Foreskin keratinocyte (primary cell): ENCODE measurements at places on chromosomes 6 and 20. TPM values are rescaled to one million over a fixed set of nuclear protein-coding genes. Genes with fewer than 3 reads are reported as not detected.

DNA sequence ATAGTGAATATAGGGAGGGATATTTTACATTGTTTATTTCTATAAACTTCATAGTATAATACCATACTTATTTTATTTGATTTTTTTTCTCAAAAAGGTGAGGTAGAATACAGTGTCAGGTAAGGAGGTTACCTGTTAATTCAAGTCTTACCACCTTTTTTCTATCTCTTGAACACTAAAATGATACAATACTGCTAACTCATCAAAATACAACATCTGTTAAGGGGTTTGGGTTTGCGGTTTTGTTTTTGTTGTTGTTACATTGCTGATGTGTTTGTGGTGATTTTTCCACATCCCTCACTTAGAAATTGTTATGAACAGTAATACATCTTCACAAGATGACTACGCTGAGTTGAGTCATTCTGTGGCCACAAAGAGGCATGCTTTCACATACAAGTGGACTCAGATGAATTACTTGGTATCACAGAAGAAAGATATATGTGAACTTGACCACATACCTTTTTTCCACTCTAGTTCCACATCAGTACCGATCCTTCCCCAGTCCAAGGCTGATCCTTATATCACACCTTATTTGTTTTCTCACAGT is 139.4 kb upstream of the ID4 start:
- peak; percentile 50 for DNase-seq

- DNase-seq: peak; percentile 72
These were observed 34.5 kb downstream of the TPBG start for GRCh38 chr6:82397962-82398692.

- no peak for DNase-seq
These were observed 46.0 kb downstream of the VSTM2L start for GRCh38 chr20:37948956-37949355.

CCN2 gene
- polyA plus RNA-seq: 46.4 and 53.1 TPM in 2 replicates

GRCh38 chr6:4909063-4909706 is 94.7 kb downstream of the RPP40 start:
- no peak for DNase-seq

GRCh38 chr20:63466250-63466825 is 6.1 kb downstream of the KCNQ2 start:
- DNase-seq: no peak

DNA sequence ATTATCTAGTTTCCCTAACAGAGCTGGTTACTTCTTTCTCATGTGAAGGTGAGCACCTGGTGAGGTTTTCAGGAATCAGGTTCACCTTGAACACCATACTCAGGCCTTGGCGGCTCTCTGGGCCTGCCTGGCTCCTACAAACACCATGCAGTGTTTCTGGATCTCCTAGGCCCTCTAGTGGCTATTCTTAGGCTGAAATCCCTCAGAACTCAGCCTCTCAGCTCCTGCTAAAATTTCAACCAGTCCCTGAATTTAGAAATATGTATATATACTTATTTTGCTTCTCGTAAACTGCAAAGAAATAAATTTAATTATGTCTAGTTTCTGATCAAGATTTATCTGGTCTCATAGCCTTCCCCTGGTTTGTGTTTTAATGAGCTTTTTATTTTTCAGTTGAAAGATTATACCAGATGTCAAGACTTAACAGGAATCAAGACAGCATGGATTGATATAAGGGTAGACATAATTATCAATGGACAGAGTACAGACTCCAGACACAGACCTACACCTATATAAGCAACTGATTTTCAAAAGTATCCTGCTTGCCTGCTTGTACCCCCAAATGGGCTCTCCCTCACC is 55.9 kb downstream of the ANKEF1 start:
- no peak for DNase-seq

- DNase-seq: no peak
These were observed 6.7 kb downstream of the C6orf132 start for GRCh38 chr6:42135722-42136121.

- DNase-seq: no peak
These were observed 5.5 kb downstream of the OGFRL1 start for GRCh38 chr6:71294121-71294523.

DNA sequence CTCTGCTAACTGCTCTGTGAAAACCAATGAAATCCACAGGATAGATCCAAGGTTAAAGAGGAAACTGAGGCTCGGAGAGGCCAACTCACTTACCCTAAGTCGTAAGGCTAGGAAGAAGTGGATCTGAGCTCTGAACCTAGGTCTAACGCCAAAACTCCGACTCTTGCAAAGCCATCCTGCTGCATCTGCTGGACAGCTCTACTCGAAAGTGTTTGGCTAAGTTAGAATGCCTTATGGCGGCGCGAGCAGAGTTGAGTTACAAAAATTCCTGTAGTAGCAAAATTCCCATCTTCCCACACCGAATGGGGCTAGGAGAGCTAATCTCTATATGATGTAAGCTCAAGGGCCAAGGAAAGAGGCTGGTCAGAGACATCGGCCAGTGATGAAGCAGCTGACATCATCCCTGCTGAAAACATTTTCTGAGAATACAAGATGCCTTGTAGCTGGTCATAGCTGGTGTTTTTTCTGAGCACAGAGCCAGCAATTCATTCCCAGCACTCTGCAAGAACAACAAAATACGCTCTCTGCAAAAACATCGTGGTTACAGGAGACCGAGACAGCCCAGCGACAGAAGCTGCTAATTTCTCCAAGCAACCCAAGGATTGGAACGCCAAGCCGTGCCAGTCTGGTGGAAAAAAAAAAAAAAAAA is 1.8 kb downstream of the SPATA2 start:
- DNase-seq: no peak

DNA sequence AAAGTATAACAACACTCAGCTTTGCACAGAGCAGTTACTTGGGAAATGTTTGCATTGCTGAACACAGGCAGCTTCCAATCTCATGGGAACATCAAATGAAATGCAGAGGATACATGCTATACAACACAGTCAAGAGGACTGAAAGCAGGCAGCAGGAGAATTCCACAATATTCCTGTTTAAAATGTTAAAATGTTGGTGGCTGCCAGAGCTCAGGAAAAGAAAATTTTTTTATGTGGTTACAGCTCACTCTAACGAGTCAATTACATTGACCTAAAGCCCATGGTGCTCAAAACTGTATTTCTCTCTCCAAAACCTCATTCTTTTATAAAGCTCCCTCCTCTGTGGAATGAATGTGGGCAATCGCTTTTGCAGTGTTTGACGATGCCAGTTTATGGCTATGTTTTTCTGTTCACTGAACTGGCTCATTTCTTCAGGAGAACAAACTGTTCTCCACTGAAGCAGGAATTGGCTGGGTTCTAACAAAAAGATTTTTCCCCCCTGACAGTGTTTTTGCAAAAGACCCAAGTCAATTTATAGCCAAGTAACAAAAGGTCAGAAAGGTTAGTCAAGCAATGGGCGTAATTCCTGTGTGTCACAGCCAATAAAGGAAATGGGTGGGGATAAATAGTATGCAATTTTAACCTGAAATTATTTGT is 69.0 kb downstream of the ZHX3 start:
- DNase-seq: no peak

FILIP1 gene
- not detected in 2 replicates for polyA plus RNA-seq

GRCh38 chr20:47576516-47577033 is 74.9 kb downstream of the NCOA3 start:
- peak; percentile 28 for DNase-seq

DNA sequence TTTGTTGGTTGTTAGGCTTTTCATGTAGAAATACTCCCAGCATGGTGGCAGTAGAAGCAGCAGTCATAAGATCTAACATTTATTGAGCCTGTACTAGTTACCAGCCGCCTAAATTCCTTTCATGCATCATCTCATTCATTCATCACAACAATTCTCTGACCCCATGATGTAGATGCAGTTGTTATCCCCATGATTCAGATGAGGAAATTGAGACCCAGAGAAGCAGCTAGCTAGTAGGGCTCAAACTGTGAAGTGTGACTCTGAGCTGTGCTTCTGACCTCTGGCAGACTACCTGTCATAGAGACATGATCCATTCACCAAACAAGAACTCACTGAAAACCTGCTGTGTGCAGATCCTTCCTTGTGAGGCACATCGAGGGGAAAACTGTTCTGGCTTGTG is 16.9 kb downstream of the RREB1 start:
- DNase-seq: no peak

DNA sequence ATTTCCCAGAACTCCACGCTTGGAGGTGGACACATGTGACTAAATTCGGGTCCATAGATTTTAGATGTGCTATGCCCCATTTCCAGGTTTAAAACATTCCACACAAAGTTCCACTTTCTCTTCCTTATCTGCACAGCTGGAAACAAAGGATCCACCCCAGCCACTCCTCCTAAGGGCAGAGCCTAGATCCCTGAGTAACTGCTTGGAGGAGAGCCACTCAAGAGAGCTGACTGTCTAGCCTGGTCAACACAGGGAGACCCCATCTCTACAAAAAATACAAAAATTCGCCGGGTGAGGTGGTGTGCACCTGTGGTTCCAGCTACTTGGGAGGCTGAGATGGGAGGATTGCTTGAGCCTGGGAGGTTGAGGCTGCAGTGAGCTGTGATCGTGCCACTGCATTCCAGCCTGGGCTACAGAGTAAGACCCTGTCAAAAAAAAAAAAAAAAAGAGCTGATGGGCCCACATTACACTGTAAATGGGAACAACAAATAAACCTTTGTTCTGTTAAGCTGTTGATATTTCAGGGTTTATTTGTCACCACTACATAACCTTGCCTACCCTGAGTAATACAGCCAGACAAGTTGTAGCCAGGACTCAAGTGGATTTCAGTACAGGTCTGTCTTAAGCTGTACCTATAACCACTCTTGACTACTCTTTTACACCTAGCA is 25.8 kb upstream of the SNRPC start:
- DNase-seq: no peak

OR2J3 gene
- polyA plus RNA-seq: not detected in 2 replicates

TFAP2A gene
- polyA plus RNA-seq: 26.0 and 30.9 TPM in 2 replicates

DNA sequence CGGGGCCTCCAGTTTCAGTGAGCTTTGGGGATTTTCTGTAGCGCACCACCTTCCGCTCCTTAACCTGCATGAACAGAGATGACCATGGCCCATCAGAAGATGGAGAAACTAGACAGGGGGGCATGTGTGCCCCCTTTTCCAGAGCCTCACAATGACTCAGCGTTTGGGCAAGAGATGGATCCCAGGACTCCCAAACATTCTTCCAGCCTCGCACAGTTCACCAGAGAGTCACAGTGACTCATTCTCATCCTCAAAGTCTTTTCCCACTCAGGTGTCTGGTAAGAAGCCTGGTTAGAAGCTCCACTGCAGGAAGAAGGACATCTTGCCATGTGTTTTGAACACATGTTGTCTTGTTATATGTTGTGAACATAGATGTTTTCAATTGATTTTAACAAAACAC is 76.2 kb upstream of the FRMD1 start:
- no peak for DNase-seq

GRCh38 chr6:37676071-37676470 is 21.6 kb downstream of the MDGA1 start:
- DNase-seq: no peak

DNA sequence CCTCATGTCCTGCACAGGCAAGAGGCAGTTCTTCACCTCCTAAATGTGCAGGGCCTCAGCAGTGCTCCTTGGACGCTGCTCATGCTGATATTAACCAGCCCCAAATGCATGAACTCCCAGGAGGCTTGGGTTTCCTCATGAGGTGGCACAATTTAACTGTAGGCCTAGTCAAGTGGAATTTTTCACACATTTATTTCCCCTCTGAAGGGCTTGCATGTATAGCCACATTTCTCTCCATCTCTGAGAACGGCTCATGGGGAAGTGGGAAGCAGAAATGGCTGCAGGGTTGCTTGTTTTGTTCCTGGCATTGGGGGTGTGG is 72.8 kb upstream of the PAX1 start:
- DNase-seq: no peak

- DNase-seq: no peak
These were observed 19.3 kb downstream of the PAQR8 start for GRCh38 chr6:52381249-52381648.

MEP1A gene
- polyA plus RNA-seq: 0.01 and 0.04 TPM in 2 replicates

DNA sequence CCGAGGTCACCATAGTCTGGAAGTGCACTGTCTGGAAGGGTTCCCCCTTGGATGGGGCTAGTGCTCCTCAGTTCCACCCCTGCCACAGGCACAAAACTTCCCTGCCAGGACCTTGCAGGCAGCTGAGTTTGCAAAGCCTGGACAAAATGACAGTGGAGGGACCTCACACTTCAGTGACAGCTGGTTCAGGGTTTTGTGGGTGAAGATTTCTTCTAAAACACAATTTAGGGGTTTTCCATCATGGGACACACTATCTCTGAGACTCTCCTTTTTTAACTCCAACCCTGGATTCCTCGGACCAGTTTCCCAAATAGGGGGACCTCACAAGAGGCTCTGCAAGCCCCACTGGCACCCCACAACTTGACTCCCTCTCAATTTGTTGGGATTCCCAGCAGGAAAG is 33.6 kb upstream of the PREX1 start:
- DNase-seq: no peak

GRCh38 chr20:34473262-34473883 is 42.8 kb upstream of the DYNLRB1 start:
- DNase-seq: no peak

- no peak for DNase-seq
These were observed 235 bp downstream of the MAP7 start for GRCh38 chr6:136550045-136550329.

GRCh38 chr20:50317609-50318008 is 127.0 kb downstream of the CEBPB start:
- DNase-seq: no peak

DNA sequence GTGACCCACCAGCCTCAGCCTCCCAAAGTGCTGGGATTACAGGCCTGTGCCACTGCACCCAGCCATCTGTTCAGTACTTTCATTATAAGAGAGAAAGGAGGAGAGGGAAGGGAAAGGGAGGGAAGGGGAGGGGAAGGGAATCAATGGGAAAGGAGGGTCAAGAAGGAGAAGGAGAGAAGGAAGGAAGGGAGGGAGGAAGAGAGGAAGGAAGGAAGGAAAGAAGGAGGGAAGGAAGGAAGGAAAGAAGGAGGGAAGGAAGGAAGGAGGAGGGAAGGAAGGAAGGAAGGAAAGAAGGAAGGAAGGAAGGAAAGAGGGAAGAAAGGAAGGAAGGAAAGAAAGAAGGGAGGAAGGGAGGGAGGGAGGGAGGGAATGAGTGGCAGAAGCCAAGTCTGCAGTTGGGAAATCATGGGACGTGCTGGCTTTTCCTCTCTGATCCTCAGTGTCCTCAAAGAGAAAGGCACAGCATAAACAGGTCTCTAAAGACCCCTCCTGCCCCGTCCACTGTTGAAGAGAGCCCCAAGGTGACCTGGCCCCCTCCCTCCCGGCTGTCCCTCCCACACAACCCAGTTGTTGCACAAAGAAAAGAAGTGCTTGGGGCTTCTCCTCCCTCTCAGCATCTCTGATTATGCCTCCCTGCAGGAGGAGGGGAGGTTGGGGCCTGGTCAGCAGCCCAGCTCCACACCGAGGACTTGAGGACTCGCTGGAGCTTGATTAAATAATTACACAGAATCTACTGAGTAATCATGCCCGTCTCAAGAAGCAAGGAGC is 69.1 kb upstream of the TOP1 start:
- DNase-seq: no peak

- DNase-seq: no peak
These were observed 4.6 kb downstream of the KCNK15 start for GRCh38 chr20:44750081-44750805.

TTK gene
- polyA plus RNA-seq: 9.9 and 14.4 TPM in 2 replicates

GRCh38 chr6:84763886-84764331 is 489 bp downstream of the TBX18 start:
- DNase-seq: no peak
